ENCODE measurements at places on chromosomes 5 and 9. TPM values are rescaled to one million over a fixed set of nuclear protein-coding genes. Genes with fewer than 3 reads are reported as not detected.

The LHX3 gene
- not detected for polyA plus RNA-seq

The NIM1K gene
- polyA plus RNA-seq: not detected

The CCL21 gene
- not detected for polyA plus RNA-seq

The PLPP7 gene
- 0.33 TPM for polyA plus RNA-seq

The IFNA8 gene
- polyA plus RNA-seq: not detected

The SLC22A4 gene
- polyA plus RNA-seq: 0.56 TPM

The GRAMD2B gene
- polyA plus RNA-seq: 11.2 TPM

The NSUN2 gene
- polyA plus RNA-seq: 52.1 TPM

DNA sequence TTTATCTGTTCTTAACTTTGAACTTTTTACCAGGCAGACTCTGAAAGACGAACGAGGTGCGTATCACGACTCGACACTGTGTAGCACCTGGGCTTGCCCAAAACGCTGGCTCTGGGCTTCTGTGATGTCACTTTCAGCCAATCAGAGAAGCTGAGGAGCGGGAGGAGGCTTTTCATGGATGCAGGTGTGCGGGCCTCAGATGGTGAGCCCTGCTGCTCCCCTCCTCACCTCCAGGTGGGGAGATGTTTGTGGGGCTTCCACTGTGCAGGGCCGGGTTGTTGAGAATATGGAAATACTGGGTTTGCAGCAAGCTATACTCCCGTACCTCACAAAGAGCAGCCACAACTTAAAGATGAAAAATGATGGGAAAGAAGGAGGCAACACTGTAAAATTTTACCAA is 246.3 kb downstream of the IRX2 start:
- no peak for DNase-seq

- DNase-seq: no peak
These were observed 62.8 kb downstream of the GNA14 start for GRCh38 chr9:77585335-77585786.

DNA sequence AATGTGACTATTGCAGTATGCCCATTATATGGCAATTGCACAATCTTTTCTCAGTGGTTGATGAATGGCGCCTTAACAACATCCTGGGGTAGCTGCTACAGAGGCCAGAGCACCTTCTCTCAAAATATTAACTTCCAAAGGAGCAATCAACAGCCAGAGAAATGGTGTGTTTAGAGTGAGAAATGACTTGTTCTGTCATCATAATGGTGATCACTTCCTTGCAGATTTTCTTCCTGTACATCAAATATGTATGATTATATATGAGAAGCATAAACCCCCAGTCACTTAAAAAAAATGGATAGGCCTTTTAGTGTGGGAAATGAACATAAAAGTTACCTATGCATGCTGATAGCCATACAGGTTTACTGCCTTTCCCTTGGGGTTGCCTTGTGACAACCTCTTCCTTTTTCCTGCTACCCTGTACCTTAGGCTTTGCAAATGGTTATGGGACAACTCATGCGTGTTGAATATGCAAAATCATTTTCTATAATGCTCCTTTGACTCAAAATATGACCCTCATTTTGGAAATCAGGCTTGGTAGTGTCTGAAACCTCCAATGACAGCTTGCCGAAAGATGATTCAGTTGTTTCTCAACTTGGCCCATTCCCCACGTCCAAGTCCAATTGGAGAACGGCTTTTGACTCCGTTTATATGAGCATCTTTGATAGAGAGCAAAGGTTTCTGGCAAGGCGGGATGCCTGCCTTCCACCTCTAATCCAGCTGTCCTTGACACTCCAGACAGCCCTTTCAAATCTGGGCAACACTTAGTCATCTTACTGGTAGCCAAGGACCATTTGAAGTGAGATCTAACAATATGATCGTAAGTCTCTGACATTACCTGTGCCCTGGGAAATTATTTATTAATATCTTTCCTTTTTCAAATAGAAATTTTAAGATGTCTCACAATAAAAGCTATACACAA is 69.3 kb downstream of the SLC1A1 start:
- no peak for DNase-seq

DNA sequence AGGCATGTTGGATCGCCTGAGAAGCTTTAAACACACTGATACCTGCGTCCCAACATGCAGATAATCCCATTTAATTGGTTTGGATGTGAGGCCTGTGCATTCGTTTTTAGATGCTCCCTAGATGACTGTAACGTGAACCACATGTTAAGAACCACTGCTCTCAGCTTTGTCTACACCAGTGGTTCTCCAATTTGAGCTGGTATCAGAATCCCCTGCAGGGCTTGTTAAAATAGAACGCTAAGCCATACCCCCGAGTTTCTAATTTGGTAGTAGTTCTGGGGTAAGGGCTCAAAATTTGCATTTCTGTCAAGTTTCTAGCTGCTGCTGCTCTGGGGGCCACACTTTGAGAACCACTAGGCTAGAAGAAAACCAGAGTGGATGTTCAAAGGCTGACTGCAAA is 74.7 kb downstream of the S1PR3 start:
- DNase-seq: no peak

- peak; percentile 45 for DNase-seq
These were observed 22.4 kb downstream of the CXXC5 start for GRCh38 chr5:139670369-139671095.

DNA sequence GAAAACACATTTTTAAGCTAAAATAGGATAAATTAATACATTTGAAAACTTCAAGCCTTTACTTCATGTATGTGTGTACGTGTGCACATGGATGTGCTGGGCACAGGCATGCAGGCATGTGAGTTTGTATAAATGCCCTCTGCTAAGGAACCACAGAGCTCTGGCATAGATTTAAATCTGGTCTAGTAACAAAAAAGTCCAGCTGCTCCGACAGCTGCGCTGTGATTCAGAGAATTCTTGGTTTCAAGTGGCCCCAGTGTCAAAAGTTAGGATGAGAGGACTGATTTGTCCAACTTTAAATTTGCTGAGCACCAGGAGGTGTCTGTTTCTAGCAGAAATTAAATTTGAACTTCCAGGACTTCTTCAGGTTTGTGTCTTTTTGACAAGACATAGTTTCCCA is 203.7 kb upstream of the TUT7 start:
- no peak for DNase-seq

DNA sequence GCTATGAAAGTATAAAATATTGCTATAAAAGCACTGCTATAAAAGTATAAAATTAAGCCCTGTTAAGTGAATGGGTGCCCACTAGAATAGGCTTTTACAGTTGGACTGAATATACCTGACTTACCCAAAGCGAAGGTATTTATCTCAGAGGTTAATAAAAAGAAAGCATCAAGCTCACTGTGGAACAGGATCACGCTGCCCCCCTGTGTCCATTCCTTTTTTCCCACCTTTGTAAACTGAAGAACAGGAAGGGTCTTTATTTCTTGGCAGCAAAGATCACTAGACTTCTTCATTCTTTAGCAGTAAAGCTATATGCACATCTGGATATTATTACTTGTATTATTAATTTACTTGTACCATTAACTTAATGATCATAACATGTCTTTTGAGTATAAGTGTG is 22.1 kb upstream of the PLPP6 start:
- DNase-seq: peak; percentile 15

DNA sequence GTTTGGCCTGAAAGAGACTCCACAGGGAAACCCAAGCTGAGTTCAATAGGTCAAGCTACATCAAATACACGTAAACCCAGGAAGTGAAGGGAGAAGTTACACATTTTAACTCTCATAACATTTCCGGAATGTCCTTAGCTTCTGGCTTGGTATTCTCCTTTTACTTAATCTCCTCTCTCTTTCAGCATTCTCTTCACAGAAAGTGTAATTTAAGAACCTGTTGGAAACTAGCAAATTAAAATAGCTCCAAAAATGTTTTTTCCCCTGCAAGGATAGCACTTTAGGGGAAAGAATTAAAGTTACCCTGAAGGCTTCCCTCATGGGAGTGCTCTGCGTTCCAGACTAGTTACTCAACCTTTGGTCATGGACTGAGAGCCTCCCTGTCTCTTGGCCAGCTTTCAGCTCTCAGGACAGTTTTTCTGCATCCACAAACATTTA is 292.7 kb upstream of the TARS1 start:
- peak; percentile 14 for DNase-seq

DNA sequence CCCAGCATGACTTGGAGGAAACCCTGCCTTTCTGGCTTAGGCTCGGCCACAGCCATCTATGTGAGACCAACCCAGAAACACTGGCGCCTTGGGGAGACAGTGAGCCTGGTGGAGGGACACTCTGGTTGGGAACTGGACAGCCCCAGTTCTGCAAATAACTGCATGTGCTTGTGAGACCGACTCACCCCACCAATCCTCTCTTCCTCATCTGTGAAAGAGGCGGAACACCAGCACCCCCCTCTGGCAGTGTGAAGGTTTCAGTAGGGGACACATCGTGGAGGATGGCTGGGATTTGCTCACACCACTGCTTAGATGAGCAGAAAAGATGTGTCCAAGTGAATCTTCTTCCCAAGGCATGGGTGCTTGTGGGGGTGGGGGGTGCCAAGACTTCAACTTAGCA is 43.4 kb upstream of the N4BP3 start:
- DNase-seq: peak; percentile 27

DNA sequence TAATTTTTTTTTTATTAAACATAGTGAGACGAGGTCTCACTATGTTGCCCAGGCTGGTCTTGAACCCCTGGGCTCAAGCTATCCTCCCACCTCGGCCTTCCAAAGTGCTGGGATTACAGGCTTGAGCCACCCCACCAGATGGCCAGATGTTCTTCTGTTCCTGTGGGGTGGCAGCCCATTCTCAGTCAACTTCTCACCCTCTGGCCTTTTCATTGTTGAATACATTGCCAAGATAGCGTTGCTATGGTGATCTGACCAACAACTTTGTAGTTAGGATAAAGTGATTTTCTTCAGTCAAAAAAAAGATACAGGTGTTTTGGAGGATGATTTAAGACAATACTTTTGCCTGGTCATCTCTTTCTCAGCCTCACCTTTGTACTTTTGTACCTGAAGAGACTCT is 109.1 kb downstream of the EGFLAM start:
- no peak for DNase-seq

GRCh38 chr9:2107906-2108451 is 92.8 kb downstream of the SMARCA2 start:
- DNase-seq: no peak

GRCh38 chr5:71957292-71957898 is 149.9 kb upstream of the MAP1B start:
- no peak for DNase-seq

GRCh38 chr9:132412089-132412488 is 2.1 kb downstream of the CFAP77 start:
- peak; percentile 10 for DNase-seq

GRCh38 chr5:654071-654778 is 38.9 kb downstream of the TPPP start:
- no peak for DNase-seq

- no peak for DNase-seq
These were observed 22.4 kb upstream of the CAVIN4 start for GRCh38 chr9:100555471-100555870.

DNA sequence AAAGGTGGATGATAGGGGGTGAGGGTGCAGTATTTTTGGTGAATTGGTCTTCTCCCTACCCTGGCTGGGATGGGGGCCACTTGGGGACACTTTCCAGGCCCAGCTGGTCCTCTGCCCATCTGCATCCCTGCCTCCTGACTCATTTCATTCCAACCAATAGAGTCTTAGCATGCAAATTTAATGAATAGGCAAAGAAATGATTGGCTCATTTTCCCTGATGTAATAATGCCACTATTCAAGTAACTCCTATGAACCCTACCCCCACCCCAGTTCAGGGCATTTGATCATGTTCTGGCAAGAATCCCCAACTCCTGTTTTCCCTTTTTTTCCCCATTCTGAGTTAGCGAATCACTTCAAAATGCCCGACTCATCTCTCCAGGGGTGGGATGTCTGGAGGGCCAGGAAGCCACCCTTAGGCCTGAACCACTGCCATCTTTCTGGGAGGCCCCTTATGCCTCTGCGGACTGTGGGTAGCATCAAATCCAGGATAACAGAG is 56.7 kb downstream of the PCDH1 start:
- no peak for DNase-seq

DNA sequence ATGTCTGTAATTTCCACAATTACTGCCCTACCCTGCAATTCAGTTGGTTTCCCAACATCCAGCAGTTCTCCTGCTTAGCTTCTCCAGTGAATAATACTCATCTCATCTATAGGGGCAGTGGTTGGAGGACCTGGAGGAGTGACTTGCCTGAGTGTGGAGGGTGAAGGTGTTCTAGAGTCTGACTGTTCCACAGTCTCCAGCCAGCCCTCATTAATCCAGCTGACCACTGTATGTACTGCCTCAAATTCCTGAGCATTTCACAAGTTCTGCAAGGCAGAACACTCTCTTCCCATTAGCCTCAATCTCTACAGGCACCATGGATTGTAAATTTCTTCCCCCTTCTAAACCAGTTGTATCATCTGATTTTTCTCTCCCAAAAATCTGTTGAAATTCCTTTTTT is 147.4 kb upstream of the NFIL3 start:
- DNase-seq: no peak

DNA sequence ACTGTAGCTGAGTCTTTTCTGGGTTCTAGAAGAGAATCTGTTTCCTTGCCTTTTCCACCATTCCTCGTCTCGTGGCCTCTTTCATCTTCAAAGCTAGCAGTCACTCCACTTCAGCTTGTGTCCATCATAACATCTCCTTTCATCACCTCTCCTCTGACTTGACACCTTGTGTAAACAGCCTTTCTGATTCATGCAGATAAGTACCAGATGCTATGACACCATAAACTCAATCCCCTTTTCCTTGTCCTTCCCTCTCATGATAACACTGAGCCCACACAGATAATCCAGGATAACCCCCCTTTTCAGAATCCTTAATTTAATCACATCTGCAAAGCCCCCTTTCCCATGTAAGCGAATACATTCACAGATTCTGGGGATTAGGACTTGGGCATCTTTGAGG is 95.5 kb downstream of the SNX24 start:
- DNase-seq: no peak

DNA sequence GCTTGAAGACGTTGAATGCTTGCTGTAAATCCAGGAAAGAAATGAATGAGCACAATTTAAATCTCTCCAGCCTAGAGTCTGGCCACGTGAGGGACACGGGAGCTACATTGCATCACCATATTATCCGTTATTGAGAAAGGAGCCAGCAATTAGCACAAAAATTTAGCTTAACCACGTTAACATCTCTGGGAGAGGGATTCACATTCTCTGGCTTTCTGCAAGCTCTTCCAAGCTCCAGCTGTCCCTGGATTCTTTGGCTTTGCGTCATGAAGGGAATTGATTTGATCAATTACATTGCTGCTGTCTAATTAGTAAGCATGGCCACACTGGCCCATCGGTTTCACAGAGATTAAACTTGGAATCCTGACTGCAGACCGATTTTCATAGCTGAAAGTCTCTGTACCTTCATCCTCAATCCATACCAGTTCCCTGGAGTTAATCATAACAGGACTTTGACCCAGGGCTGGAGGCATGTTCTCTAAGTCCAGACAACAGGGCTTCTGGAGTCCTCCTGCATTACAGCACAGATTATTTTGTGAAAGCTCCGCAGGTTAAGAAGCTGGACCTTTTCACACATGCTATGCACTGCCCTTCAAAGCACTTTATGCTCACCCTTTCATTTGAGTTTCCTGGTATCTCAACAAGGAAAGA is 31.6 kb downstream of the ADRA1B start:
- no peak for DNase-seq

All from HepG2 (cell line).